Activated CD4-positive, alpha-beta T cell treated with anti-CD3 and anti-CD28 coated beads for 36 hours (primary cell): ENCODE measurements at places on chromosomes 4 and X. TPM values are rescaled to one million over a fixed set of nuclear protein-coding genes. Genes with fewer than 3 reads are reported as not detected.

- no peaks in the 10 kb centered on the region for H3K36me3 ChIP-seq
- H3K4me3 ChIP-seq = no peak overlapping the region
- H3K27me3 ChIP-seq = no peaks in the 10 kb centered on the region
- H3K27ac ChIP-seq = no peak overlapping the region
- no peaks in the 10 kb centered on the region for H3K4me1 ChIP-seq
- DNase-seq = no peak
Observed at GRCh38 chrX:27163236-27163635, 299.9 kb downstream of the PPP4R3C start.

The HTRA3 gene
- total RNA-seq = not detected

The SMPX gene
- not detected for total RNA-seq

DNA sequence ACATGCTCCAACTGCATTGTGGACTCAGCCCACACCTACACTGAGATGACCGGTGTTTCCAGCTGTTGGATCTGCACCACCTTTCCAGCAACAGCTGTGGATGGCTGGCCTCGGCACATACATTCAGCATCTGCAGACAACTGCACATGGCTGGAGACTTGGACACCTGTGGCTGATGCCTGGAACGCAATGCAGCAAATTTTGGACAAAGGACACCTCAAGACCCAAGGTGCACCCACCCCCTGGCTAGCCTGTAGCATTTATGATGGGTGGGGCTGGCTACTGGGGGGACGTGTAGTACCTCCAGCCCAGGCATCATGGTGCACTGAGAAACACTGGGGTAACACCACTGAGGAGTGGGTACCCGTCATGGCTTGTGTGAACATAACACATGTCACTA is 57.3 kb upstream of the CCDC149 start:
- no peaks in the 10 kb centered on the region for H3K36me3 ChIP-seq
- no peak overlapping the region for H3K4me3 ChIP-seq
- no peak overlapping the region for H3K27ac ChIP-seq
- no peak for DNase-seq
- H3K27me3 ChIP-seq = peaks cover 6% of the 10 kb centered on the region

GRCh38 chrX:1336331-1336943 is at the start of gene IL3RA:
Gene IL3RA, plus strand, starts transcription at chrX:1336785. Its CDS starts 4,981 bp downstream, at chrX:1341766.
- peak within 1 kb of the TSS; percentile 34 for H3K27ac ChIP-seq
- peaks cover 11% of the 10 kb centered on the region for H3K4me1 ChIP-seq
- DNase-seq = no peak
- peaks cover 16% of the 10 kb centered on the region for H3K27me3 ChIP-seq
- H3K4me3 ChIP-seq = peak within 1 kb of the TSS; percentile 64

DNA sequence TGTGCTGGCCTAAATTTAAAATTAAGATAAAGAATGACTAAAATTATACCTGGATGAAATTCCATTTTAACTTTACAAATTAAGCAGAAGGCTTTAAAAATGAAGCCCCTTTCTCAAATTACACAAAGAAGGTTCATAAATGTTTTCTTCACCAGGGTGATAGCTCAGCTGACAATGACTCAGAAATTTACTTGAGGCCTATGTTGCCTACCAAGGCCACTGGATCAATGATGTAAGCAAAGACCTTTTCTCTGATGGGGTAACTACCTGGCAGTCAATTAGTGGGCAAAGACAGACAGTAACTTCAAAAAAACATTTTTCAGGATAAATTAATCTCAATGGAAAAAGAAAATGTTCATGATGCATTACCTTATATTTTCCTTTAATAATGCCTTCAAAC is 23.9 kb upstream of the GPR34 start:
- no peaks in the 10 kb centered on the region for H3K27me3 ChIP-seq
- H3K4me1 ChIP-seq = peaks cover 37% of the 10 kb centered on the region
- H3K4me3 ChIP-seq = no peak overlapping the region
- peaks cover 18% of the 10 kb centered on the region for H3K36me3 ChIP-seq
- no peak for DNase-seq

DNA sequence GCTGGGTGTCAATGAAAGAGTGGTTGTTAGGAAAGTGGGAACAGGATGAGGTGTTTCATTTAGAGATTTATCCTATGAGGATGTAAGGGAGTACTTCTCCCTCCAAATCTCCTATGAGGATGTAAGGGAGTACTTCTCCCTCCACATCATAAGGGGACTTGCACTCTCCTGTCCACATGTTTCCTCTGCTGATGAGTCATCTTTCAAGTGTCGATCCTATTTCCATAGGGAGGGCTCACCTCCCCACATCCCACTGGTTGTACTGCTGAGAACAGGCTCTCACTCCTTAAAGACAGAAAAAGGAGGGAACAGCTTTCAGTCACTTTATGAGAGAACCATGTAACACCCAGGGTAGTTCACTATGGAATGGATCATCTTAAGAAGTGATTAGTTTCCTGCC is 65.0 kb downstream of the INPP4B start:
- H3K4me3 ChIP-seq = no peak overlapping the region
- H3K36me3 ChIP-seq = peaks cover 12% of the 10 kb centered on the region
- H3K4me1 ChIP-seq = no peaks in the 10 kb centered on the region
- peaks cover 3% of the 10 kb centered on the region for H3K27me3 ChIP-seq

- DNase-seq = no peak
- no peaks in the 10 kb centered on the region for H3K36me3 ChIP-seq
- no peaks in the 10 kb centered on the region for H3K4me1 ChIP-seq
- no peak overlapping the region for H3K27ac ChIP-seq
Observed at GRCh38 chrX:110373310-110373709, 14.7 kb downstream of the RTL9 start.

DNA sequence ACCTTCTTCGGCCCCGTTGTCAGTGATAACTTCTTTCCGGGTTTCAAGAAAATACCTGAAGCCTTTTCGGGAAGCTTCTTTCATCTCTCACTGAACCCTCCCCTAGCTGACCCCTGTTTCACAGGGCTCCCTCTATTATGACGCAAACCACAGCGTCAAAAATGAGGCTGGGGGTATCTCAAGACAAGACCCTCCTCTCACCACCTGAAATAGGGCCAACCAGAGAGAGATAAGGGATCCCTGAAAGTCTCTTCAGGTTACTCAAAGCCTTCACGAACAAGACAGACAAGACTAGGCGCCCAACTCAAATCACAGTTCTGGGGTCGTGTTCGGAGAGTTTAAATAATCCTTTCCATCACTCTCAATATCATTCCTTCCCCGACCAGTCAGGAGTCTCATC is 1.2 kb downstream of the PHF8 start:
- H3K4me1 ChIP-seq = peaks cover 24% of the 10 kb centered on the region
- H3K36me3 ChIP-seq = peaks cover 20% of the 10 kb centered on the region
- DNase-seq = no peak
- no peaks in the 10 kb centered on the region for H3K27me3 ChIP-seq
- peak overlapping the region; percentile 95 for H3K27ac ChIP-seq

DNA sequence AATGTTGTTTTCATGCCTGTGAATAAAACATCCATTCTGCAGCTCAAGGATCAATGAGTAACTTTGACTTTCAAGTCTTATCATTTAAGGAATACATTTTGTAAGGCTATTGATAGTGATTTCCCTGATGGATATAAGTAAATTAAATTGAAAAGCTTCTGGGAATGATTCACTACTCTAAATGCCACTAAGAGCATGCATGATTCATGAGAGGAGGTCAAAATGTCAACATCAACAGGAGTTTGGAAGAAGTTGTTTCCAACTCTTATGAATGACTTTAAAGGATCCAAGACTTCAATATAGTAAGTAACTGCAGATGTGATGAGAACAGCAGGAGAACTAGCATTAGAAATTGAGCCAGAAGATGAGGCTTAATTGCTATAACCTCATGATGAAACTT is 1487.3 kb downstream of the PCDH7 start:
- no peak overlapping the region for H3K4me3 ChIP-seq
- no peaks in the 10 kb centered on the region for H3K4me1 ChIP-seq
- no peaks in the 10 kb centered on the region for H3K36me3 ChIP-seq
- H3K27ac ChIP-seq = no peak overlapping the region
- H3K27me3 ChIP-seq = no peaks in the 10 kb centered on the region
- no peak for DNase-seq

GRCh38 chrX:390459-390858 is 3.8 kb upstream of the PPP2R3B start:
- peaks cover 3% of the 10 kb centered on the region for H3K36me3 ChIP-seq
- peaks cover 8% of the 10 kb centered on the region for H3K4me1 ChIP-seq
- H3K27me3 ChIP-seq = no peaks in the 10 kb centered on the region
- H3K4me3 ChIP-seq = no peak overlapping the region
- no peak overlapping the region for H3K27ac ChIP-seq

The MRFAP1 gene
- 66.8 TPM for total RNA-seq

DNA sequence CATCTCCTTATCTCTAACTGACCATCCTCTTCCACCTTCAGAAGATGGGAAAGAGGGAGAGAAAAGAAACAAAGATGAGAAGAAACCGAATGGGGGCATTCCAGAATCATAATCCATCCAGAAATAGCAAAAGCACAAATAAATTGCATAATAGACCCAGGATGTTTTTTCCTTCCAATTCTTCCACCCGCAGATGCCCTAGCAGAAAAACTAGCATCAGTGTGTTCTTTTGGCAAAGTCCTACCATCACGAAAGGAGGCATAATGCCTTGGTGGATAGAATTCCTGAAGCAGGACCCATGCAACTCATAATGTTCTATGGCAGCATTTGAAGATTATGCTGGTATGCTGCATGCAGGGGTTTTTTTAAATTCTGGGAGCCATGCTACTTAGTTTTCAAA is 279.2 kb downstream of the PPP3CA start:
- no peak overlapping the region for H3K4me3 ChIP-seq
- DNase-seq = no peak

DNA sequence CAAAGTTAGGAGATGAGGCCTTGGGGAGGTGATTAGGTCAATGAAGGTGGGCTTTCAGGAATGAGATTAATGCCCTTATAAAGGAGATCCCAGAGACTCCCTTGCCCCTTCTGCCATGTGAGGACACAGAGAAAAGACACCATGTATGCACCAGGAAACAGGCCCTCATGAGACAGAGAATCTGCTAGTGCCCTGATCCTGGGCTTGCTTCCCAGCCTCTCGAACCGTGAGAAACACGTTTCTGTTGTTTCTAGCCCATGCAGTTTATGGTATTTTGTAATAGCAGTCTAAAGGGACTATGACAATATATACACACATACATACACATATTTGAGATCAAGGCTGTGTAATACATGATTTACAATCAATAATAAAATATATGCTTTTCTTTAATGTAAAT is 41.4 kb upstream of the ENPP6 start:
- no peak overlapping the region for H3K27ac ChIP-seq
- DNase-seq = no peak
- no peaks in the 10 kb centered on the region for H3K27me3 ChIP-seq
- peaks cover 10% of the 10 kb centered on the region for H3K4me1 ChIP-seq

- H3K4me3 ChIP-seq = no peak overlapping the region
- H3K27ac ChIP-seq = no peak overlapping the region
- no peaks in the 10 kb centered on the region for H3K27me3 ChIP-seq
- peaks cover 2% of the 10 kb centered on the region for H3K36me3 ChIP-seq
- no peak for DNase-seq
Observed at GRCh38 chr4:148204892-148205291, 237.3 kb downstream of the NR3C2 start.

- no peak overlapping the region for H3K4me3 ChIP-seq
- no peaks in the 10 kb centered on the region for H3K27me3 ChIP-seq
- H3K27ac ChIP-seq = no peak overlapping the region
- no peaks in the 10 kb centered on the region for H3K4me1 ChIP-seq
- no peaks in the 10 kb centered on the region for H3K36me3 ChIP-seq
Observed at GRCh38 chrX:41289095-41289494, 44.9 kb upstream of the DDX3X start.

DNA sequence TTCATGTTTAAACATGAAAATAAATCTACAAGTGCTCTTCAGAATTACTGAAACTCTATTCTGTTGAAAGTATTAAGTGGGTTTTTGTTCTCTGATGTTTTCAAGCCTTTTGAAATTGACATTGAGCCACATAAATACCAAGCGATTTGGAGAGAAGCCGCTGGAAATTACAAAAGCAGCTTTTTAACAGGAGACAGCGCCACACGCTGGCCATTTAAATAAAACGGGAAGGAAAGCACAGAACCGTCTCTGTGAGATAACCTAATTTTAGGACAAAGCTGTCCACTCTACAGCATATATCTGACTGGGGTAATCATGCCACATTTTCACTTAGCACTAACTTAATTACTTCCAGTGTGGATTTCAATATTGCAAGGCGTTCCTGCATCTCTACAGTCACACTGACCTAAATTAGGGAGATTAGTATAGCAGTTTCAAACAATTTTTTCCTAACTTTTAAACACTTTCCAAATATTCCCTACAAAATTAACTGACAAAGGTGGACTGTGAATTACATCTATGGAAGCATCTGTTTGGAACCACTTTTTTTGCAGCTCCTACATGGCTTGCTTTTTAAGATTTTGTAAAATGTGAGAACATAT is 6.8 kb upstream of the ANOS1 start:
- no peak overlapping the region for H3K27ac ChIP-seq
- no peaks in the 10 kb centered on the region for H3K4me1 ChIP-seq
- peak; percentile 46 for DNase-seq
- peaks cover 3% of the 10 kb centered on the region for H3K27me3 ChIP-seq
- no peak overlapping the region for H3K4me3 ChIP-seq

The HADH gene
- 60.8 TPM for total RNA-seq

- H3K4me3 ChIP-seq = no peak overlapping the region
- no peak for DNase-seq
- H3K4me1 ChIP-seq = peaks cover 42% of the 10 kb centered on the region
- peak overlapping the region; percentile 12 for H3K27ac ChIP-seq
Observed at GRCh38 chr4:38075370-38076152, 115.4 kb downstream of the PTTG2 start.

The TNMD gene
- not detected for total RNA-seq

The MAGED4 gene
- total RNA-seq = 0.95 TPM

DNA sequence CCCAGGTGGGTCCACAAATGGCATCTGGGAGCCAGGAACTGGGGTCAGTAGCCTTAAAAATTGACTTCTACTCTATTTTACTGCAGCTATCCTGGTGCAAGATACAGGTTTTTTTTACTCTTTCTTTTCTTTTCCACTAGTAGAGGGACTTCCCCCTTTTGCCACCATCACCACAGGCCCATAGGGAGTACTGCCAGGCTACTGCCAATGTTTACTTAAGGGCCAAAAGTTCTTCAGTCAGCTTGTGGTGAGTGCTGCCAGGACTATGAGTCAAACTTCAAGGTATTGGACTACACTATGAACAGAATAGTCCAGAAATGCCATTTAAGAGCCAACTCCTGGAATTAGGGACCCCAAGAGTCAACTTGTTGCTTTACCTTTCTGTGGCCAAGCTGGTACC is 94.7 kb downstream of the EDA2R start:
- no peaks in the 10 kb centered on the region for H3K27me3 ChIP-seq
- no peaks in the 10 kb centered on the region for H3K4me1 ChIP-seq
- H3K27ac ChIP-seq = no peak overlapping the region
- H3K4me3 ChIP-seq = no peak overlapping the region
- H3K36me3 ChIP-seq = no peaks in the 10 kb centered on the region
- DNase-seq = no peak

GRCh38 chrX:15786915-15787314 is 3.4 kb upstream of the ZRSR2 start:
- H3K36me3 ChIP-seq = peaks cover 4% of the 10 kb centered on the region
- no peak overlapping the region for H3K4me3 ChIP-seq
- H3K4me1 ChIP-seq = peaks cover 5% of the 10 kb centered on the region
- H3K27ac ChIP-seq = peak overlapping the region; percentile 47
- DNase-seq = no peak
- H3K27me3 ChIP-seq = no peaks in the 10 kb centered on the region
